A549 treated with Mapracorat at 1 μM for 4 hours (cell line): ENCODE measurements at places on chromosomes 4 and X. TPM values are rescaled to one million over a fixed set of nuclear protein-coding genes. Genes with fewer than 3 reads are reported as not detected.

Gene PPP4R3C
- total RNA-seq, result not detected in 5 replicates

Gene CXCL1
- total RNA-seq, result 6.0 to 8.7 TPM (median 7.9 TPM) in 5 replicates

Gene RELL1
- 5.3 to 7.7 TPM (median 6.4 TPM) in 5 replicates for total RNA-seq

Gene GRIA2
- not detected in 5 replicates for total RNA-seq

Gene ADRA2C
- 6.1 to 12.2 TPM (median 11.8 TPM) in 5 replicates for total RNA-seq

Gene FAM184B
- total RNA-seq, result 0.02 to 0.08 TPM (median 0.05 TPM) in 4 of 5 replicates, not detected in the other

Gene TASL
- not detected in 5 replicates for total RNA-seq

Gene FGA
- 16.0 to 20.0 TPM (median 16.2 TPM) in 5 replicates for total RNA-seq

Gene ESX1
- total RNA-seq, result 0.10 to 0.11 TPM in 2 of 5 replicates, not detected in the others

Gene ING2
- total RNA-seq, result 9.5 to 11.7 TPM (median 10.3 TPM) in 5 replicates

Gene UBL4A
- 60.6 to 74.3 TPM (median 69.8 TPM) in 5 replicates for total RNA-seq

Gene CT45A2
- total RNA-seq, result not detected in 5 replicates

Gene SLBP
- 71.8 to 89.5 TPM (median 72.7 TPM) in 5 replicates for total RNA-seq

Gene COX7B2
- total RNA-seq, result not detected in 5 replicates

Gene IL1RAPL2
- not detected in 5 replicates for total RNA-seq

Gene XK
- 0.28 to 0.44 TPM (median 0.40 TPM) in 5 replicates for total RNA-seq

Gene SPATA18
- total RNA-seq, result 3.5 to 4.8 TPM (median 4.7 TPM) in 5 replicates

Gene RNF113A
- 27.9 to 31.5 TPM (median 30.4 TPM) in 5 replicates for total RNA-seq

Gene TIGD4
- total RNA-seq, result 0.15 to 0.23 TPM (median 0.20 TPM) in 4 of 5 replicates, not detected in the other

Gene PLXNB3
- total RNA-seq, result 2.1 to 4.7 TPM (median 3.3 TPM) in 5 replicates

Gene RHOXF2
- not detected in 5 replicates for total RNA-seq

Gene SMIM14
- 14.2 to 17.7 TPM (median 15.7 TPM) in 5 replicates for total RNA-seq

Gene SYTL5
- 0.21 to 0.34 TPM (median 0.30 TPM) in 5 replicates for total RNA-seq

Gene LANCL3
- total RNA-seq, result 0.01 TPM in 1 of 5 replicates, not detected in the others

Gene UNC5C
- total RNA-seq, result 0.01 to 0.02 TPM in 2 of 5 replicates, not detected in the others

Gene TNMD
- total RNA-seq, result not detected in 5 replicates

Gene SLC10A4
- 4.2 to 7.5 TPM (median 7.1 TPM) in 5 replicates for total RNA-seq

Gene ZMAT1
- total RNA-seq, result 0.02 TPM in 1 of 5 replicates, not detected in the others

Gene FREM3
- not detected in 5 replicates for total RNA-seq

Gene IGFBP7
- total RNA-seq, result 206 to 347 TPM (median 251 TPM) in 5 replicates

Gene MAGEA11
- 0.07 TPM in 1 of 5 replicates, not detected in the others for total RNA-seq

Gene KIT
- not detected in 5 replicates for total RNA-seq

Gene SRPX
- total RNA-seq, result 7.3 to 10.5 TPM (median 8.7 TPM) in 5 replicates

Gene OPRPN
- total RNA-seq, result not detected in 5 replicates

Gene CTAG1A
- not detected in 5 replicates for total RNA-seq

Gene EGFL6
- total RNA-seq, result not detected in 5 replicates

Gene MYOZ2
- total RNA-seq, result not detected in 5 replicates

Gene UGT2B17
- not detected in 5 replicates for total RNA-seq

Gene TLR10
- total RNA-seq, result 0.05 TPM in 2 of 5 replicates, not detected in the others

Gene SPANXN3
- not detected in 5 replicates for total RNA-seq

Gene SLC34A2
- total RNA-seq, result 0.02 to 0.06 TPM in 2 of 5 replicates, not detected in the others

Gene NCAPG
- total RNA-seq, result 22.1 to 28.9 TPM (median 26.7 TPM) in 5 replicates

Gene GPC4
- total RNA-seq, result 0.05 to 0.06 TPM in 2 of 5 replicates, not detected in the others

Gene MAGEB2
- not detected in 5 replicates for total RNA-seq

Gene SPOCK3
- total RNA-seq, result 0.11 to 0.15 TPM (median 0.13 TPM) in 5 replicates

Gene MAOA
- total RNA-seq, result 0.69 to 1.3 TPM (median 0.92 TPM) in 5 replicates

Gene CXCL11
- 0.13 to 0.19 TPM in 2 of 5 replicates, not detected in the others for total RNA-seq

Gene MAP9
- 4.0 to 5.5 TPM (median 4.7 TPM) in 5 replicates for total RNA-seq

Gene PSAPL1
- total RNA-seq, result 0.13 to 0.28 TPM (median 0.22 TPM) in 5 replicates

Gene ODAPH
- total RNA-seq, result 0.14 to 0.21 TPM in 2 of 5 replicates, not detected in the others

Gene SSR4
- total RNA-seq, result 383 to 440 TPM (median 400 TPM) in 5 replicates

Gene GLUD2
- 1.8 to 2.8 TPM (median 2.4 TPM) in 5 replicates for total RNA-seq
